ENCODE measurements at places on chromosomes 7 and 10.
A peak's percentile ranks its signal among the peaks of the same experiment; 100 is the strongest.

- no peak for DNase-seq
These were observed 395.1 kb upstream of the GALNT17 start for GRCh38 chr7:70736715-70737460.

DNA sequence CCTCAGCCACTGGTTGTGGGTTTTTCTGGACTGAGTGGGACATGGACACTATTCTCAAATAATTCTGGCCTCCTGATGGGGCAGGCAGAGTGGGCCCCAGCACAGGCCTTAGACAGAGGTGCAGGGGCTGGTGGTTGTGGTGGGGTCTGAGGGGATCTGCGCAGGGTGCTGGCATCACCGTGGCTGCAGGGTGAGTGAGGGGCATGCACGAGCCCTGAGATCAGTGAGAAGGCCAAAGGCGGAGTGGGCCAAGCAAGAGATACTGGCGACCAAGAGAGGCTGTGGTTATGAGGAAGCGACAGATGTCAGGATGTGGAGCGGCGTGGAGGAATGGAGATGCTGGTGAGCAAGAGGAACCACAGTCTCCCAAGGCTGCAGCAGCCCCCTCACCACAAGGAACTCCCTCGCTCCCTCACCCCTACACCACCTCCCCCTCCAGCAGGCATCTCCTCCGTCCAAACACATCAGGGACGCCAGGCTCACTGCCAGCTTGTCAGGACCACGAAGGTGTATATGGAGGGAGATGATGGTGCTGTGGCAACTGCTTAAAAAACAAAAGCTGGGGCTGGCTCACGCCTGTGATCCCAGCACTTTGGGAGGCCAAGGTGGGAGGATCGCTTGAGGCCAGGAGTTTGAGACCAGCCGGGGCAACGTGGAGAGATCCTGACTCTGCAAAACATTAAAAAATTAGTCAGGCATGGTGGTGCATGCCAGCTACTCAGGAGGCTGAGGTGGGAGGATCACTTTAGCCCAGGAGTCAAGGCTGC, 9.6 kb downstream of the PRF1 start:
- DNase-seq, result no peak

- no peak for DNase-seq
These were observed 26.4 kb downstream of the AUTS2 start for GRCh38 chr7:69624435-69625230.

- peak; percentile 95 for DNase-seq
These were observed 46.5 kb downstream of the CTBP2 start for GRCh38 chr10:125113691-125114371.

- peak; percentile 60 for DNase-seq
These were observed at the start of gene SAP25 for GRCh38 chr7:100573691-100574361. Gene SAP25, minus strand, starts transcription at chr7:100573900. Its CDS starts 158 bp downstream, at chr7:100573742.

GRCh38 chr7:66641526-66641871, 12.8 kb downstream of the KCTD7 start:
- DNase-seq, result no peak

DNA sequence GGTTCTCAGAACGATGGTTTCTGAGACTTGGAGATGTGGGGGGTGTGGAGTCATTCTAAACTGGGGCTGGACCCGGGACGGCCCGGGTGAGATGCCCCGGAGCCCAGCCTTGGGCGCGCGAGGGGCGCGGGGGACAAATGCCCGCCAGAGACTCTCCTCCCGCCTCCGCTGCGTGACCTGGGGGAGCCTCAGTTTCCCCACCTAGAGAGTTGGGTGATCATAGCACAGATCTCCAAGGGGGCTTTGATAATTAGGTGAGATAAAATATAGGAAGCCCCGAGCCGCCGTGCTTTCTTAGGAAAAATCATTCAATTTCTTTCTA, 658 bp upstream of the FZD8 start:
- DNase-seq, result peak; percentile 95

- DNase-seq, result peak; percentile 80
These were observed 2.5 kb upstream of the TMEM178B start for GRCh38 chr7:141071260-141071854.

DNA sequence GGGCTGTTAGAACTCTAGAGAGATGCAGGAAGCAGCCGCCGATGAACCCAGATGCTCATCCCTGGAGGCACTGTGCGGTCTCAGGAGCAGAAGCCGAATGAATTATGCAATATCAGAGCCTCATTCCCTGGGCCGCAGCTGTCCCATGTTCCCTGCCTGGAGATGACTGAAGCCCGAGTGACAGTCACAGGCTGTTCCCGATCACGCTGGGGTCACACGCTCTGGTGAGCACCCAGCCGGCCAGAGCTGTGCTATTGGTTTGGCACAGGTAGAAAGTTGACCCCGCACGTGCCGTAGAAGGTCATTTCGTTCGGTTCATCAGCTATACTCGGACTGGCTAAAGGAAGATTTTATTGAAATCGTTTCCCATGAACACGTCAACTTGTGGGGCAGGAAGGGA, 140.5 kb upstream of the SH2B2 start:
- no peak for DNase-seq

- no peak for DNase-seq
These were observed 43.7 kb downstream of the DNAJB9 start for GRCh38 chr7:108613147-108613948.

GRCh38 chr7:70303780-70304179, 705.5 kb downstream of the AUTS2 start:
- no peak for DNase-seq

DNA sequence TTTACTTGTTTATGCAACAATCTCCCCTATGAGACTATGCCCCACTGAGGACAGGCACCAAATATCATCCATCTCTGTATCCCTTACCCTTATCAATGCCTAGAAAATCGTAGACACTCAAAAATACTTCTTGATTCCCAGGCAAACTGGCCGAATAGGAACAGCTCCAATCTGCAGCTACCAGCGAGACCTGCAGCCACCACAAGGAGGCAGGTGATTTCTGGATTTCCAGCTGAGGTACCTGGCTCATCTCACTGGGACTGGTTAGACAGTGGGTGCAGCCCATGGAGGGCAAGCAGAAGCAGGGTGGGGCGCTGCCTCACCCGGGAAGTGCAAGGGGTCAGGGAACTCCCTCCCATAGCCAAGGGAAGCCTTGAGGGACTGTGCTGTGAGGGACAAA, 10.8 kb upstream of the PPP1R3C start:
- no peak for DNase-seq

DNA sequence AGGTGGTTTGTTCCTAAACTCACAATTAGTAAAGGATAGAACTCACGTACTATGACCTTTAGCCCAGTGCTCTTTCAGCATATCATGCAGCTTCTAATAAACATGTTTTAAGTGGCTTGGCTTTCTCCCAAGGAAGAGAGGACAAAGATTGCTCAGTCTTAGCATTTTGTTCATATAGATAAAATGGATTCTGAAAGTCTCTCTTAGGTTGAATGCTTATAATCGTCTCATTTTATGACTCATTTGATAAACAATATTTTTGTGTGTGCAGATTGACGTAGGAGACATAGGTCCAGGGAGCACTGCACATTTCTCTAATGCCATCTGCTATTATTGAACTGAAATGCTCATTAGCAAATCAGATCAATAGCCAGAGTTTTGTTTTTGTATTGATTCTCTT, 44.8 kb downstream of the GNAT3 start:
- no peak for DNase-seq

DNA sequence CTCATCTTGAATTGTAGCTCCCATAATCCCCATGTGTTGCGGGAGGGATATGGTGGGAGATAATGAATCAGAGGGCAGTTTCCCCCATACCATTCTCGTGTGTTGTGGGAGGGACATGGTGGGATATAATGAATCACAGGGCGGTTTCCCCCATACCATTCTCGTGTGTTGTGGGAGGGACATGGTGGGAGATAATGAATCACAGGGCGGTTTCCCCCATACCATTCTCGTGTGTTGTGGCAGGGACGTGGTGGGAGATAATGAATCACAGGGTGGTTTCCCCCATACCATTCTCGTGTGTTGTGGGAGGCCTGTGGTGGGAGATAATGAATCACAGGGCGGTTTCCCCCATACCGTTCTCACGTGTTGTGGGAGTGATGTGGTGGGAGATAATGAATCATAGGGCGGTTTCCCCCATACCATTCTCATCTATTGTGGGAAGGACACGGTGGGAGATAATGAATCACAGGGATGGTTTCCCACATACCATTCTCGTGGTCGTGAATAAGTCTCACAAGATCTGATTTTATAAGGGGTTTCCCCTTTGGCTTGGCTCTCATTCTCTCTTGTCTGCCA, 271.0 kb downstream of the MAD1L1 start:
- no peak for DNase-seq

- no peak for DNase-seq
These were observed 38.7 kb downstream of the LRRC20 start for GRCh38 chr10:70343712-70344111.
